ENCODE measurements at places on chromosomes 6 and 20.

DNA sequence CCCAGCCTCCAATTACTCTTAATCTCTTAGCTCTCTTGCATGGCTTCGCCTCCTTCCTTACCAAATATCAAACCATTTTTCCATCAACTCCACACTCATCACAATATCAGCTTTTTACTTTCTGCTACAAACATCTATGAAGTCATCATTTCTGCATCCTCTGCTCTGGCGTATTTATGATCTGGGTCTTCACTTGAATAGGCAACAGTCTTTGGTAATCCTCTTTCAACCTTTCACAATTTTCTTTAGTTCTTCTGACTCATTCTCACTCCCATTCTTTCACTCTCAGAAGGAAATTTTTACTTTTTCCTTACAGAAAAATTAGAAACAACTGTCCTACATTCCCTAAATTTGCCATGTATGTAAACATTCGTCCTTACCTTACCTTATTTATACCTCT is 522.4 kb downstream of the HDGFL1 start:
- no peak for DNase-seq

DNA sequence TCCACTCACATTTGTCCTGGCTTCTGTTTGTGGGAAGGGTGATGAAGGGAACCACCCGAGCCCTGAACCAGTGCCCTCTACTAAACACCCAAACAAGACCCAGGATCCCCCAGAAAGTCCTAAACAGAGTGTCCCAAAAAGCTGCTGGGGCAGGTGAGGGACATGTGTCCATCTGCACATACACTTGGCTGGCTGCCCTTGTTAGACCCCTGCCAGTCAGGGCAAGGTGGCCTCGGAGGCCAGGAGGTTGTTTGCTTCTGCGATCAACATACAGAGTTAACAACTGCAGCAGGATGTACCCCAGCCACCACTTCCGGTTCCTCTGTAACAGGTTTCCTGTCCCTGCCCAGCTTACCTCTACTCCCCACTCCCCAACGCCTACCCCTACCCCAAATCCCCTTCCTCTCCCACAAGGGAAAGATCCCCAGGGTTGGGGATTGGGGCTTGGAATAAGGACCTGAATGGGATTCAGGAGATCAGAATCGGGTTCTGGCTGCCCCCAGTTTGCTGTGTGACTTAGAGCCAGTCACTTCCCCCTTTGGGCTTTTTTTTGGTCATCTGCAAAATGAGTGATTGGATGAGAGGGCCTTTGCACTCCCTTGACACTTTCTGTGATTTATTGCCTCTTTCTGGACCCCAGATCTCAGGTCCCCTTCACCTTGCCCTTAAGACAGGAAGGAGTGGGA is 13.9 kb downstream of the DEF6 start:
- no peak for DNase-seq

- no peak for DNase-seq
Observed at GRCh38 chr20:44990425-44990824, 24.1 kb downstream of the STK4 start.

GRCh38 chr20:62203378-62204030 is 16.6 kb downstream of the HRH3 start:
- no peak for DNase-seq

GRCh38 chr6:106125925-106126435 is 39.8 kb downstream of the PRDM1 start:
- DNase-seq, result no peak

- peak; percentile 8 for DNase-seq
Observed at GRCh38 chr6:144104898-144105487, 9.6 kb upstream of the SF3B5 start.

GRCh38 chr6:75604294-75604693 is 2.6 kb downstream of the SENP6 start:
- no peak for DNase-seq

- no peak for DNase-seq
Observed at GRCh38 chr20:38293491-38294065, 10.4 kb upstream of the BPI start.

DNA sequence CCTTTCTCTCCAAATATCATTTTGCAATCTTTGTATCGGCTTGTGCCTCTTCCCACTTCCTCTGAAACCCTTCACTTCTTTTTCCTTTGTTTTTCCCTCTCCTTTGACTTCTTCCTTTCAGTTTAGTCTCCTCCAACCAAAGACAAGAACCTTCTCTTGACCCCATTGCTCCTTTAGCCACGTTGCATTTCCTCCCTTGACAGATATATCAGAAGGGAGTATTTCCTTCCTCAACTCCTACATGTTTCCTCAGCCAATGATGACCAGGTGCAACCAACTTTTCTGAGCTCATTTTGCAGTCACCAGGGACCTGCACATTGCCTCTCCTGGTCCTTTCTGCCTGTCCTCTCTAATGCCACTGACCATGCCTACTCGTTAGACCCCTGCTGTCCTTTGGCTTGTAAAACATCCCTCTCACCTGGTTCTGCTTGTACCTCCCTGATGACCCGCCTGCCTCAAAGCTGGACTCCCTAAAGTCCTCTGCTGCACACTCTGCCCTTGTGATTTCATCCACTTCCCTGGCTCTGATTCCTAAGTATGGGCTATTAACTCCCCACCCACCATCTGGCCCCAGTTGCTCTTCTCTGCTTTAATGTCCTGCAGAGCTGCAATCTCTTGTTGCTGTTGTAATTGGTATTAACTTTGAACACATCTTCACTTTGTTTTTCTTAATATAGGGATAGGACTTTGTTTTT is 27.4 kb downstream of the SLC22A16 start:
- no peak for DNase-seq

GRCh38 chr20:20022498-20022897 is 5.3 kb downstream of the NAA20 start:
- no peak for DNase-seq

- no peak for DNase-seq
Observed at GRCh38 chr6:149917679-149918078, 5.2 kb downstream of the RAET1G start.

GRCh38 chr6:71333697-71334096 is 45.1 kb downstream of the OGFRL1 start:
- no peak for DNase-seq

DNA sequence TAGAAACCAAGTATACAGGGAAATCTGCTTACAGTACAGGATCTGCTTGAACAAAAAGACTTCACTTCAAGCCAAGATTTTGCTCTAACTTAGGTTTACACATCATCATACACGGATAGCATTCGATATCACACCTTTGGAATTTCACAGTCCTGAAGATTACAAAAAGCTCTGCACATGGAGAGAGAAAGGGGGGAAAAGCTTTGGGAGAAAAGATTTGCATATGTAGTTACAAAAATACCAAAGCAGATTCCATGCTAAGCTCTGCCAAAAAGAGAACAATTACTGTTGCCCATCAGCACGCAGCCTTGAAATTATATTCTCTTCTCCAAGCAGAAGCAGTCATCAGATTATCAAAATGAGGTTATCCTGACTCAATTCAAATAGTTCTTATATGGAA is 62.0 kb downstream of the HIVEP2 start:
- DNase-seq, result no peak

- DNase-seq, result no peak
Observed at GRCh38 chr6:133964052-133964451, 11.0 kb downstream of the TBPL1 start.

DNA sequence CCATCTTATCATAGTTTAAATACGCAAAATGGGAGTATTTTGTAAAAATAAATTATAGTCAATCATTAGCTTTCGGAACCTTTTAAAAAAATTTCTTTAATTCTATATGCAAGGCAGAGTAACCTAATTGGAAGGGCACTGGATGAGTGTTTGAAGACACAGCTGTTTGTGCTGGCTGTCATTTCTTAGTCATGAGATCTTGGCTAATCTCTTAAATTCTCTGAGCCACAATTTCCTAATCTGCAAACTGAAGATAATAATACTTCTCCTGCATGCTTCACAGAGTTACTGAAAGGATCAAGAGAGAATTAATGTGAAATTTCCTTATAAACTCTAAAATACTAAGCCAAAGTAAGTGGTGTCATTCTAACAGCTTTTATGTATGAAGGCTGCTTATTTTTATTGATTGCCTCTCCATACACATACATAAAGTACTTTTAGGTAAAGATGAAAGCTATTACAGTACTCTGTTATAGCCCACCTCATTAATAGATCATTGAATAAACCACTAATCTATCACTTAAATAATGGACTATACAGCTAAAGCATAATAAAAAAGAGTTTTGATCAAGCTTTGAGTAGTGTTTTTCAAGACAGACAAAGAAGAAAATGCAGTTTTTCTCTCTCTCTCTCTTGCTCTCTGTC is 383.7 kb upstream of the IRAK1BP1 start:
- DNase-seq, result no peak

DNA sequence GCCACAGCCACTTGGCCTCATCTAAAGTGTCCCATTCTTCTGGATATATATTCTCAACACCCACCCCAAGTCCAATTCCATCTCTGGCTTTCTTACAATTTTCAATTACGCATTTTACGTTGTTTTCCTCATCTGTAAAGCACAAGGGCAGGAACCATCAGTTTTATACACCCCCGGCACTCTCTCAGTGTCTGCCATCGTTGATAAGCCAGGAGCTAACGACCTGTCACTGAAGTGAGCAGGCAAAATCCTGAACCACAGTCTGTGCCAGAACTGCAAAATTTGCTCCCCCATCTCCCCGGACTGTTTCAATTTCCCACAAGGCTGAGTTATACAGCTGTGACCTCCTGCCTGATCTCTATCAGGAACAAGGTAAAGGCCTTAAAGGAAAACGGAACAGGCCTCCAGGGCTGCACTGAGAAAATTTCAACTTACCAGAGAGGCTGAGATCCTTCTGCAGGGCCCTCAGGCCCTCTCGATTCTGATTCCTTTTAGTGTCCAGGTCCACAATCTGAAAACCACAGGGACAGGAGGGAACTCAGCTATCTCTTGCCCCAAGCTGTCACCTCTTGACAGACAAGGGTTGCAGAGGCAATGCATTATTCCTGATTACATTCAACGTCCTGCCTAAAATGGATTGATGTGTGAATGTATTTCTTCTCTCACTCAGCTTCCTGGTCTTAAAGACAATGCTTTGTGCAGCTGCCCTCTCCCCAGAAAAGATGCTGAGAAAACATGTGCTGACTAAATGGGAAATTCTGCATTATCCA is 1.8 kb downstream of the PDRG1 start:
- no peak for DNase-seq

DNA sequence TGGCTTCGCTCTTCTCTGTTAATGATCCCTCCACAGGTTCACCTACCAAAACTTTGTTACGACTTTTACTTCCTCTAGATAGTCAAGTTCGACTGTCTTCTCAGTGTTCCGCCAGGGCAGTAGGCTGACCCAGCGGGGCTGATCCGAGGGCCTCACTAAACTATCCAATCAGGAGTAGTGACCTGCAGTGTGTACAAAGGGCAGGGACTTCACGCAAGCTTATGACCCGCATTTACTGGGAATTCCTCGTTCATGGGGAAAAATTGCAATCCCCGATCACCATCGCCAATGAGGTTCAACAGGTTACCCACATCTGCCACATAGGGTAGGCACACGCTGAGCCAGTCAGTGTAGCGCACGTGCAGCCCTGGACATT is 771.4 kb upstream of the DEFB115 start:
- no peak for DNase-seq

- no peak for DNase-seq
Observed at GRCh38 chr6:129776542-129777330, 66.8 kb upstream of the ARHGAP18 start.

GRCh38 chr6:147633191-147633590 is 124.7 kb downstream of the SAMD5 start:
- DNase-seq, result no peak

DNA sequence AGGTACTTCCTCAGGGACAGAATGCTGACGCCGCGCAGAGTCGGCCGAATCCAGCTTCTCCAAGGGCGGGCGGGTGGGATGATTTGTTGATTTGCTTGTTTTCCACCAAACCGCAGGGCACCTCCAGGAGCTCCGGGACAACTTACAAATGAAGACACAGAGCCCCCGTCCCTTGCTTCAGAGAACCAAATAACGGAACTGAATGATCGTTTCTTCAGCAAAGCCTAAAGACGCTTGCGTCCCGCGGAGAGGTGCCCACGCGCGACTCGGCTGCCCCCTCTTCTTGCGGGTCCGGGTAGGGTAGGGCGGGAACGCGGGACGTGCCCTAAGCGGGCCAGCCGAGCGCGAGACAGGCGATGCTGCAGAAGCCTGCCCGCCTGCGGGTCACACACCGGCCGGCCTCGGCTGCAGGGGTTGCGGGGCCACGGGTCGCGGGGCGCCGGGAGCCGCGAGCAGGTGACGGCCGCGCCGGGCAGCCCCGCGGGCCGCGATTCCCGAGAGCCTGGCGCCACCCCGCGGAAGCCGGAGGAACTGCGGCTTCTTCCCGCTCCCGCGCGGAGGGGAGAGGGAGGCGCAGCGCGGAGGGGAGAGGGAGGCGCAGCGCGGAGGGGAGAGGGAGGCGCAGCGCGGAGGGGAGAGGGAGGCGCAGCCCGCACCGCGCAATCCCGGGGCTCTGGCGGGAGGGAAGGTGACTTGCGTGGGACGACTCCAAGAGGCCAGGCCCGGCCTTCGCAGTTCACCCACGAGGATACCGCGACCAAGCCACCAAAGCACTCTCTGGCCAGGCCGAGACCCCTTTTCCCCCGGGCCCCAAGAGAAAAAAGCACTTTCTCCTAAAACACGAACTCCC is 7.7 kb upstream of the FOXF2 start:
- no peak for DNase-seq

- no peak for DNase-seq
Observed at GRCh38 chr6:17949168-17949567, 38.3 kb downstream of the KIF13A start.

DNA sequence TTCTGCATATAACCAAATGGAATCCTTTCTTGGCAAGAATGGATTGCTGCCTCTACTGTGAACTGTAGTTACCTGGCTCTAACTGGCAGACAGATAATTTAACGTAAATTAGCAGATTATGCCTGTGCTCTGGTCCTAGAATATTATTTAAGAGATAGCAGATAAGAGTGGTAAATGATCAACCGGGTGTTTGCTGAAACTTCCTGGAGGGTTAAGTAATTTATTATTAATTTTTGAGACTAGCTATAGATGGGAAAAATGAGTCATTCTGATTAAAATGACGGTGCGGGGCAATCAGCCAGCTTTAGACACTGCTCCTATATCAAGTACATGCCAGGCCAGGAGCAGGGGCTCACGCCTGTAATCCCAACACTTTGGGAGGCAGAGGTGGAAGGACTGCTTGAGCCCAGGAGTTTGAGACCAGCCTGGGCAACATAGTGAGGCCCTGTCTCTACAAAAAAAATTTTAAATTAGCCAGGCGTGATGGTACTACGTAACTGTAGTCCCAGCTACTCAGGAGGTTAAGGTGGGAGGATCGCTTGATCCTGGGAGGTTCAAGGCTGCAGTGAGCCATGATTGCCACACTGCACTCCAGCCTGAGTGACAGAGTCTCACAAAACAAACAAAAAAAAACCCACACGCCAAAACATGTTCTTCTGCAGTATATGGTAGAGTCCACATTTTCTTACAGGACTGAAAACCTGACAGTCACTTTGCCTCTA is 22.6 kb downstream of the B4GALT5 start:
- DNase-seq, result no peak

- no peak for DNase-seq
Observed at GRCh38 chr6:145507239-145507638, 228.1 kb downstream of the EPM2A start.

GRCh38 chr6:136930528-136930927 is 8.4 kb downstream of the SLC35D3 start:
- DNase-seq, result no peak

- DNase-seq, result no peak
Observed at GRCh38 chr20:21505161-21505809, 8.6 kb downstream of the NKX2-2 start.

Measured in NCI-H1092 (cell line).